ENCODE measurements at places on chromosomes 16 and 17. TPM values are rescaled to one million over a fixed set of nuclear protein-coding genes. Genes with fewer than 3 reads are reported as not detected.

The TBC1D3B gene
- total RNA-seq: 0.43 TPM

The DRC3 gene
- 2.3 TPM for total RNA-seq

The HELZ gene
- 48.5 TPM for total RNA-seq

The NRN1L gene
- total RNA-seq: not detected

The ATP2A3 gene
- 0.09 TPM for total RNA-seq

The CCL7 gene
- total RNA-seq: 0.09 TPM

The KIF18B gene
- 0.34 TPM for total RNA-seq

The CHD9 gene
- total RNA-seq: 26.7 TPM

The CACNG1 gene
- total RNA-seq: not detected

The CRISPLD2 gene
- 1.3 TPM for total RNA-seq
